ENCODE measurements at places on chromosomes 12 and 14. TPM values are rescaled to one million over a fixed set of nuclear protein-coding genes. Genes with fewer than 3 reads are reported as not detected.

Gene SLCO1C1
- total RNA-seq: not detected

Gene TAS2R7
- not detected for total RNA-seq

GRCh38 chr14:93068711-93069110, 47.0 kb downstream of the ITPK1 start:
- no peak for DNase-seq

DNA sequence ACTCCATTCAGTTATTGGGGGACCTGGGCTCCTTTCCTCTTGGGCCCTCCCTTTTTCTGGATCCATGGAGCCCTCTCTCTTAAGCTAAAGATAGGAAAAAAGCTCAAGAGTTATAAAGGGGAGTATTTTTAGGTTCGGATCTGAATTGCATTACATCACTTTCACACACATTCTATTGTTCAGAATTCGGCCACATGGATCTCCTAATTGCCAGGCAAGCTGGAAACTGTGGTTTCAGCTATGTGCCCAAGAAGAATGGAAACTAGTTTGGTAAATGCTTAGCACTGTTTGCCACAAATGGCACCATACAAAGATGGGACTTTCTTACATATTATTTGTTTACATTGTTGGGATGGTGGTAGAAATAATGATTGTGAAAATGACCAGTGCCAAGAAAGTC, 145.6 kb downstream of the LRIG3 start:
- no peak for DNase-seq

Gene SERPINA5
- total RNA-seq: not detected

DNA sequence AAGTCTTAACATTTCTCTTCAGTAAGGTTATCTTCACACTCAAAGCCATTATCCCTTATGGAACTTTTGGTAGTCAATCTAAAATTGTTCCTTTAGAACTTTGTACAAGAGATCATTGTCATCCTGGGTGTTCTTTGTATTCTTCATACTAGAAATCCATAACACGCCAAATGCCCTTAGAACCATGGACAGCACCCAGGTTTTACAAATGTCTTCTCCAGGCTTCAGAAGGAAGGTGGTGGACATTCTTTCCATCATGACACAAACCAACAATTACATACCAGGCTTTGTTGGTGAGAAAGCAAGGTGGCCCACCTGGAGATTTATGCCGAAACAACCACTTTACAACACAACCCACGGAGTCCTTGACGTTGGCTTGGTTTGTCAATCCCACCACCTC, 365.6 kb upstream of the TBX3 start:
- no peak for DNase-seq

- no peak for DNase-seq
Measured at GRCh38 chr14:77051116-77051515, 22.6 kb upstream of the IRF2BPL start.

- no peak for DNase-seq
Measured at GRCh38 chr14:104903990-104904389, 20.7 kb upstream of the PLD4 start.

GRCh38 chr14:37198273-37198598, 499 bp downstream of the MIPOL1 start:
- DNase-seq: no peak

DNA sequence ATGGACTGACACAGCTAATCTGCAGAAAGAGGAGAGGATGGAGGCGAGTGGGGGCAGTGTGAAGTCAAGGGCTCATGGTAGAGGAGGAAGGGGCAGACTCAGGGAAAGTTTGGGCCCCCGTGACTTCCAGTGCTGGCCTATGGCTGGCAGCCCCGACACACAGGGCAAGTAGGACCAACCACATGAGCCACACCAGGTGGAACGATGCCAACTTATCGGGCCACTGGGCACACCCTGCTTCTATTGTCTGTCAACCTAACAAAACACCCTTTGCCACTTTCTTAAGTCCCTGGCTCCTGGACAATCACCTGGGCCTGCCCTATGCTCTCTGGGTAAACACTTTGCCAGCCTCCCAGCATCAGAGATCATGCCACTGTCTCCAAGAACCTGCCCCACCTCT, 65.2 kb upstream of the PSMC1 start:
- DNase-seq: no peak

DNA sequence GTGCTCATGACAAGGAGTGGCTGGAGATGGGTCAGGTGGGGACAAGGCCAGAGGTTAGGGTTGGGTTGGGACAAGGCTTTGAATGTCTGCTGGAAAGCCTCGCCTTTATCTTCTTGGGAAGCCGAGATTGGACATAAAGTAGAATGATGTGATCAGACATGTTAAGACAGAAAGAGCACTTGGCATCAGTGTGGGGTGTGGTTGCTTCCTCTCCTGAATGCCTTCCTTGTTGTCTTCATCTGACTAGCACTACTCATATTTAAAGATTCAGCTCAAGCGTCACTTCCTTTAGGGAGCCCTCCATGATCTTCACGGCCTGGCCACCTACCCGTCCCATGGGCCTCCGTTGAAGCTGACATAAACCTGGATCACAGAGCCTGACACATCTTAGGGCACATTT, 14.8 kb upstream of the C12orf75 start:
- DNase-seq: no peak

GRCh38 chr14:32313844-32314376, 15.2 kb upstream of the AKAP6 start:
- no peak for DNase-seq

DNA sequence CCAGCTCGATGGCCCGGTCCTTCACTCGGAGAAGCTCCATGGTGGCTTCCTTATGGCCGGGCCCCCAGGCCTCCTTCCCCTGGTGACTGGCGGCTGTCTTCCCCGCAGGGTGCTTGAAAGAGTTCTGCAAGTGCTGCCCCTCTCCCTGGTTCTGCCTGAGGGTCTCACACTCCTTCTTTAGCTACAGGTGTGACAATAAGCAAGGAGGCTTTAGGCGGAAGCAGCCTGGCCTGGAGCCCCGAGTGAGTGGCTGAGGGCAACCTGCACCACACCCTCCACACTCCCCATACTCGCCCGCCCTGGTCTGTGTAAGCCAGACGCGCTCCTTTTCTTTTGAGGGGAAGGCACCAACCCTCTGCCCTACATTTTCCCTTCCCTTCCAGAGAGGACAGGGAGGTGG, 62.5 kb upstream of the GPR68 start:
- no peak for DNase-seq

Gene RASSF9
- not detected for total RNA-seq

Gene PTHLH
- not detected for total RNA-seq

Gene ERH
- total RNA-seq: 126 TPM

GRCh38 chr12:47855502-47855901, 35.8 kb upstream of the HDAC7 start:
- no peak for DNase-seq

DNA sequence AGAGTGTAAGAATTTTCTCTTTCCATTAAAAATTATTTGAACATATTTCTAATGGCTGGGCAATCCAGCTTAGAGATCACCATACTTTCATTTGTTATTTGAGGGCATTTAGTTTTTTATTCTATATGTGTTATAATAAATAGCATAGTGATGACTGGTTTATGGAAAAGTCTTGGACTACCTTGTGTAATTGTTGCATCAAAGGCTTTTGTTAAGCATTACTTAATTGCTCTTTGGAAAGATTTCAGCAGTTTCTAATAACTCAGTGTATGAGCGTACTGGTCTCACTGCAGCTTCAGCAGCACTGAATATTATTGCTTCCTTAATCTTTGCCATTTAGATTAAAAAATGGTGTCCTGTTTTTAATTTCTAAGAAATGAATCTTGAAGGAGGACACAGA, 22.8 kb downstream of the TMEM19 start:
- no peak for DNase-seq

DNA sequence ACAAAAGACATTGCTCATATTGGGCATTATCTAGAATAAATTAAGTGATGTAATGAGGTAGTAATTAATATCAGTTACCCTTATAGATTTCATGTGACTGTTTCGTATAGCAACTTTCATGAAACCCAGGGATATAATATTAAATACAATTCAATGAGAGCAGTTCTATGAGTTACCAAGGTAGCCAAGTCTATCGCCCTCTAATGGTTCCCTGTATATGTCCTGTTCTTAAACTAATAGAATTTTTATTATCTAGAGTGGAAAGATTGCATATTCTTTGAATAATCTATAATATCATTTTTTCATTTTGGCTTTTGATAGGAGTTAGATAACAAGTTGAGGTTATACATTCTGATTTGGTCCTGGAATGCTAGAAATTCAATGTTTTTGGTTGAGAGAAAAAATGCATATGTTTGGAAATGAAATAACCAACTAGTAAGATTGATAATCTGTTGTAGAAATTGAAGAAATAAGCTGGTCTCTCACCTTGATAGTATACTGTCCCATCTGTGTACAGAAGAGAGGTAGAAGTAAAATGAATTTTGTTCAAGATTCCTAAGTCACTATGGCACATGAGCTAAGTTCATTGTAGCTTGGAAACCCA, 59.7 kb downstream of the SCFD1 start:
- DNase-seq: no peak
